Stimulated activated CD4-positive, alpha-beta T cell treated with anti-CD3 and anti-CD28 coated beads, Interleukin-1b, Interleukin-23, amount 100 ng/mL, for 1 hour (primary cell): ENCODE measurements at places on chromosomes 5 and 9.

- DNase-seq = no peak
Measured at GRCh38 chr5:80834710-80835109, 125.5 kb upstream of the RASGRF2 start.

DNA sequence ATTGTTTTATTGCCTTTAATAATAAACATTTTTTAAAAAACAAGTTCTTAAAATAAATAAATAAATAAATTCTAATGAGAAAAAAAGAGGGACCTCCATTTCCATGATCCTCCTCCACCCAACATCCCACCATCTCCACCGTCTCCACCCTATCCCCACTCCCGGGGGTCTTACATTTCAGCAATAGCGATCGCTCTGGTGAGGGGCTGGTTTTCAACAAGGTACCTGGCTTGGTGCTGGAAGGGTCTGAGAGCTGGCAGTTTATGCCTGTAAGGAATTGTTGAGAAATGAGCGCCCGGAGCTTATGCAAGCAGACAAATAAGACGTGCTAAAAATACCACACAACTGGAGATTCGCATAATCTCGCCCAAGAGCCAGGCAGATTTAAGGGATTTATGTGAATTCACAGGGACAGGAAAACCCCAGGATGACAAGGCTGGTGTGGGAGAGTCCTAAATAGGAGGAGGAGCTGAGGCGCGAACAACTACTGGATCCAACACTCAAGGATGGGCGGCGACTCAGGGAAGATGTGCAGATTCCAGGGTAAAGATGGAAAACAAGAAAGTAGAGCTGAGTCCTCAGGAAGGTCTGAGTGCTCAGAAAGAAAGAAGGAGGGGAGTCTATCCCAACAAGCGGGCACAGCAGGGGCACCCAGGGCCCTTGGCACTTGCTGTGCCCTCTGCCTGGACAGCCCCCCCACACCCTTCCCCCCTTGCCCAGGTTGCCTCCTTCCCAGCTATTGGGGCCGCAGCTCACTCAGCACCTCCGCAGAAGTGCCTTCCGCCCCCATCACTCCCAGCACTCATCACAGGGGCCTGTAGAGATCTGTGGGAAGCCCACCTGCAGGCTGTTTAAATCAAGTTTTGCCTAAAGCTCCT, 27.0 kb downstream of the TRIM14 start:
- DNase-seq = no peak

GRCh38 chr5:177546258-177546741, 8.1 kb downstream of the FAM193B start:
- no peak for DNase-seq

- DNase-seq = no peak
Measured at GRCh38 chr9:81256368-81256767, 433.0 kb downstream of the TLE1 start.

- no peak for DNase-seq
Measured at GRCh38 chr9:87529671-87530070, 32.0 kb downstream of the DAPK1 start.

DNA sequence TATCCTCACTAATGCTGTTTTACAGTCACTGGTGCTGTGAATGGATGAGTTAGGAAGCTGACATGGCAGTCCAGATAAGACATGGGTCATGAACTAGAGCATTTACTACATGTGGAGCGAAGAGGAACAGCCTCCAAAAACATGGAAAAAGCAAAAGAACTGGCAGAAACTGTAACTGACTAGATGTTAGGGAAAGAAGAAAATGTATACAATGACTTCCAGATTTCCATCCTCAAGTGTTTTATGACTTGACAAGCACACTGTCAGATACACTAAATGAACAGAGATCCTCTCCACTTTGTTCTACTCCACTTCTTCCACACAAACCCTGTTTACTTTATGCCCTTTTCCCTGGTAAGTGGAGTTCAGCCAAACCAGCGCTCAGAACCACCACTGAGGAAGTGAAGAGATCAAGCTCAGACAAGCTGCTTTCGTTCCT, 11.5 kb downstream of the HMGCS1 start:
- no peak for DNase-seq

- no peak for DNase-seq
Measured at GRCh38 chr9:137316012-137316981, 14.2 kb upstream of the NRARP start.

DNA sequence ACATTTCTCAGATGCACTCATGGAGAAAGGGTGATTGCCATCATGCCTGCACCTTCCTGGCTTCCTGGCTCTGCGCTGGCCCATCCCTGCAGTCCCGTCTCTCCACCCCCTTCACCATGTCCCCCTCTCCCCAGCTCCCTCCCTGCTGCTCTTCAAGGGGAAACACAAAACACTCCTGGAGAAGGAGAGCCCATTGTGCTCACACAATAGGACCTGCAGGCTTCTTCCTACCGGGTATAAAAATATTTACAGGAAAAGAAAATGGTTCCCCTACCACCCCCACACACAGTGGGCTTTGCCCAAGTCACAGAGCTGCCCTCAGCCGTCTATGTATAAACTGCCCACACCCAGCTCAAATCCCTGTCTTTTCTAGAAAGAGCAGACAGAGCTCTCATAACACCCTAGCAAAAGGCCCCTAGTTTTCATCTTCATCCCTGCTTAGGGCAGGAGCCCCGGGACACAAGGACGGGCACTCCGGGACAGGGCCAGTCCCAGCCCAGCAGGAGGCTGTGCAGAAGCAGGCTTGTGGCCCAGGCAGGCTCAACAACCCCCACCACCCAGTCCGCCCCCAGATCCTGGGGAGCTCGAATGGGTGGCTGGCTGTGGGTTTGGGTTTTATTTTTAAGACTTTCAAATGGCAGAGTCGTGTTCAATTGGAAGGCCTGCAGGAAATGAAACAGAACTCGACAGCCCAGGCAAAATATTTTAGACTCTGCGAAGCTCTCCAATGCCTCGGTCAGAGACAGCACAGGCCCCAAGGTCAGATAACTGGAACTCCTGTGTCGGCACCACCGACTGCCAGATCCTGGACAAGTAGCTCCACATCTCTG, 77.3 kb downstream of the LRSAM1 start:
- DNase-seq = no peak

- no peak for DNase-seq
Measured at GRCh38 chr5:132774896-132775295, 2.1 kb downstream of the SEPTIN8 start.

- DNase-seq = no peak
Measured at GRCh38 chr9:79567671-79568098, 4.1 kb upstream of the TLE4 start.

DNA sequence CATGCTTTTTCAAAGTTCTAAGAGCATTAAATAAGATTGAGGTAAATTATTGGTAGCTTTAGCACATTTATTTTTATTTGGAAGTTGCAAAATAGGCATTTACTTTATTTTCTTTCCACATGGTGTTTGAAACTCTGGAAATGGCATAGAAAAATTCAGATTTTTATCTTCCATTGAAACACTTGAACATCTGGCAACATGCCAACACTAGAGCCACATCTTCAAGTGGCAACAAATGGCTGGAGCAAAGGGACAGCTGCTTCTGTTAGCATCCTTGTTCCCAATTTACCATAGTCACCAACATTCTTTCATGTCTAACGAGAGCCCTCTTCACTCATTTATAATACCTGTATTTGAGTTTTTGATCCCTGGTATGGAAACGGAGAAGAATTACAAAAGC, 539.9 kb downstream of the ZNF608 start:
- no peak for DNase-seq

DNA sequence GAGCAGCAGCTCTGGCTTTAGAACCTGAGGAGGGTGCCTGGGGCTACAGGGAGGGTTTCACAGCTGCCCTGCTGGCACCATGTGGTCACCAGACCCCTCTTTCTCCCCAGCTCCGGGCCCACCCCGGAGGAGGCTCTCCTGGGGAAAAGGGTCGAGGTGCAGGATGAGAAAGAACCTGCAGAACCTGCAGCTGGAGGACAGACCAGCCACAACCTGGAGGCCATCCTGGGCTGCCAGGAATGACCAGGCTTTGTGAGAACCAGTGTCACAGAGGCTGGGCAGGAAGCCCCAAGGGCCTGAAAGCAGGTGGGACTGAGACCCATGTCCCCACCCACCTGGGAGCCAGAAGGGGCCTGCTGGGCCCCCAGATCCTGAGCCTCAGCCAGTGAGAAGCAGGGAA, 23.0 kb downstream of the SEMA4D start:
- DNase-seq = no peak

DNA sequence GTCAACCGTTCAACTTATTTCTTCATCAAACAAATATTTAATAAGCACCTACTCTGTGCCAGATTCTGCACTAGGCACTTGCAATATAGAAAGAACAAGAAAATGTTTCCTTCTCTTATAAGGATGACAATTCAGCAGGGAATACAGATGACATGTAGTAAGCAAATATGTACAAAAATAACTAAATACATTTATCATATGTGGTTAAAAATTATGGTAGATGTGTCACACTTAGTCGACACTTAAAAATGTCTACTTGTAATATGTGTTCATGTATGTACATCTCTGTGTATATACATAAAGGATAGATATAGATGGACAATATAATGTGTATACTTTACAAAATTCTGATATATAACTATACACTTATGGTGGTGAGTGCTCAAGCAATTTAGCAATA, 417.0 kb upstream of the MEF2C start:
- DNase-seq = no peak

DNA sequence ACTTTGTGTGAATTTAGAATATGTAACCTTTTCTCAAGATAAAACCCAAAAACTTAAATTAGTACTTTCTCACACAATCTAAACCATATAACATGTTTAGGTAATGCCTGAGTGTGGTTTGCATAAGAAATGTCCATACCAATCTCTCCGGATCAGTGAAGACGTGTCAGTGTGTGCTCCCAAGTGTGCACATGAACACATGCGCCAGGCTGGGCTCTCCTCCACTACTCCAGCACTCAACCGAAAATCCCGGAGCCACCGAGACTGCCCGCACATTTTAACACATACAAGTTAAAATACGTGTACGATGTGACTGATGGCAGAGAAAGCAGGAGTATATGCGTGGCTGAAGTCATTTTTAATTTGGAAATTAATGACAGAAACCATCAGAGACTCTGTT, 658.4 kb downstream of the EFNA5 start:
- DNase-seq = no peak

GRCh38 chr9:85377731-85378289, 363.9 kb downstream of the AGTPBP1 start:
- no peak for DNase-seq

- no peak for DNase-seq
Measured at GRCh38 chr9:101477214-101477613, 41.6 kb upstream of the ALDOB start.

GRCh38 chr5:170336065-170336464, 38.5 kb upstream of the LCP2 start:
- no peak for DNase-seq

GRCh38 chr9:115599898-115600297, 481.9 kb upstream of the TNC start:
- no peak for DNase-seq
